ENCODE measurements at places on chromosomes 13 and 19.

DNA sequence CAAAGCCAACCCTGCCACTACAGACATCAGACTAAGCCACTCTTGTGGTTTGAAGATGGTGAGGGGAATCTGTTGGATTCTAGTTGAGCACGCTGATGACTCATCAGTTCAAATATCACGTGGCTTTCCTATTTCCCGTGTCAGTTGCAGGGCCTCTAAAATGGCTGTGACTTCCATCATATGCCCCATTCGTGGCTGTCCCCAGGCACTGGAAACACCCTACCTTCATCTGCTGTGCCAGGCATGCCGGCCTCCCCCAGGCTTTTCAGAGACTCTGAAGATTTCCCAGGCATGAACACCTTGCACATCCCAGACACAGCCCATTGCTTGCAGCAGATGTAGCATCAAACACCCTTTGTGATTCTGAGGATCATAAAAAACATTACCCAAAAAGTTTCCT is 659.9 kb downstream of the UQCRFS1 start:
- no peak for DNase-seq

- peak; percentile 65 for DNase-seq
Observed at GRCh38 chr19:51333836-51334460, 8.0 kb downstream of the VSIG10L start.

DNA sequence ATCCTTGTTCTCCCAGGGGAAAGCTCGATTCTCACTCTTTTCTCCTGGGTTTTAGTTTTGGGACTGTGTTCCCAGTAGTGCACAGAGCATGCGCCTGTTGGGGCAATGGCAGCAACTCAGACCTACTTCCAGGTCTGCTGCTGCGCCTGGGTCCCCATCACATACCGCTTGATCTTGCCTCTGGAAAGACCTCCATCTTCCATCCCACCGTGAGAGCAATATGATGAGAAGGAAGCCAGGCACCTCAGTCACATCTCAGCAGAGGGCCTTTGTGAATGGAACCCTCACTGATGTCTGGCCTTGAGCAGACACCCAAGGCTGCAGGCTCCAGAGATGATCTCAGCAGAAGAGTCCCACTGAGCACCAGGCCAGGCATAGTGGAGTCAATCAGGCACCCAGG is 176.8 kb upstream of the ZNF507 start:
- DNase-seq = no peak

DNA sequence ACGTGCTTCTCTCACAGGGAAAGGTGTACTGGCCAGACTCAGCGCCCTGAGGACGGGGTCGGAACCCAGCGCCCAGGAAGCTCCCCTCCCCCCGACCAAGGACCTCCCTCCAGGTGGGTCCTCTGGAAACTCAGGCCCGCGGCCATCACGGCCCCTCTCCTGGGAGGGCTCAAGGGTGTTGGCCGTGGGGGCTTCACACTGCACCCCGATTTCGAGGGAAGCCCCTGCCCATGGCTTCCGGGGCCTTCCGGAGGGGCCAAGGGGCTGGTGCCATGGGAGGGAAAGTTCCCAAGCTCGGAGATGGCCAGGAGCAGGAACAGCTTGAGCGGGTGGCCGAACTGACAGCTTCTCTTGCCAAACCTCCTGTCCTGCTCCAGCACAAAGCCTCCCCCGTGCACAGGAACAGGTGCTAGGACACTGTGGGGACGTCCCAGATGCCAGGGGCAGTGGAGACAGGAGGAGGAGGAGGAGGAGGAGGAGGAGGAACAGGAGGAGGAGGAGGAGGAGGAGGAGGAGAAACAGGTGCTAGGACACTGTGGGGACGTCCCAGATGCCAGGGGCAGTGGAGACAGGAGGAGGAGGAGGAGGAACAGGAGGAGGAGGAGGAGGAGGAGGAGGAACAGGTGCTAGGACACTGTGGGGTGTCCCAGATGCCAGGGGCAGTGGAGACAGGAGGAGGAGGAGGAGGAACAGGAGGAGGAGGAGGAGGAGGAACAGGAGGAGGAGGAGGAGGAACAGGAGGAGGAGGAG is 10.0 kb downstream of the SBNO2 start:
- DNase-seq = no peak

DNA sequence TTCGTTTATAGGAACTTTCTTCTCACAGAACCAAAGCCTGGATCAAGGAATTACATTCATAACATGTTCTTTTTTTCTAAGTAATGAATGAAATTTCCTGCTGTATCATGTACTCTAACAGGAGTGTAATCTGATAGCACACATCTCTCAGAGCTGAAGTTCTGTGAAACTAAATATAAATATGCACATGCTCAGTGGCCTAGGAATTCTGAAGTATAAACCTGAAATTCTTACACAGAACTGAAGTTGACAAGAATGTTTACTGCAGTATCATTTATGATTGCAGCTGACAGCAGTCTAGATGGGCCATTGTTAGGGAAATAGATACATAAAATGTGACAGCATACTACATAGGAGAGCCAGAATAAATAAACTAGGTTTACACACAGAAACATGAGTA is 54.5 kb downstream of the USP12 start:
- DNase-seq = no peak

- DNase-seq = no peak
Observed at GRCh38 chr13:39397226-39397895, 205.6 kb downstream of the LHFPL6 start.

GRCh38 chr19:30652751-30653150 is 280.6 kb downstream of the ZNF536 start:
- no peak for DNase-seq

GRCh38 chr19:46495786-46496099 is at the start of gene PNMA8B:
Gene PNMA8B (minus strand): TSS chr19:46495867. CDS start chr19:46495465, 402 bp downstream.
- peak; percentile 94 for DNase-seq

GRCh38 chr19:46014941-46015686 is 7.7 kb downstream of the PGLYRP1 start:
- DNase-seq = peak; percentile 86

DNA sequence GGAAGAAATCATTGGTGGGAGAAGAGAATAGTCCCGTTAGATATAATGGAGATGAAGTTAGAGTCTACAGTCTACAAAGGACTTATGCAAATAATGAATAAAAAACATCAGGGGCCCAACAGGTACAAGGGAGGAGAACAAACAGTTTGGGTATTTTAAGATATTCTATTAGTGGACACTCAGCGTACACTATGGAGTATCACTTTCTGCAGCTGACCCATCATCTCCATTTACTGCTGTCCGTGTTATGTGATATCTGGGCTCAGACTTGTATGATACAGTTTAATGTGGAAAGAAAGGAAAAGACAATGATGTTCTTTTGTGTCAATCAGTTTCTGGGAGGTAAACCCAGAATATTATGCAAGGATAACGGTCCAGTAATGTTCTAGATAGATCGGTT is 126.2 kb downstream of the RAB20 start:
- DNase-seq = no peak

- peak; percentile 68 for DNase-seq
Observed at GRCh38 chr13:91817250-91817649, 418.8 kb downstream of the GPC5 start.

DNA sequence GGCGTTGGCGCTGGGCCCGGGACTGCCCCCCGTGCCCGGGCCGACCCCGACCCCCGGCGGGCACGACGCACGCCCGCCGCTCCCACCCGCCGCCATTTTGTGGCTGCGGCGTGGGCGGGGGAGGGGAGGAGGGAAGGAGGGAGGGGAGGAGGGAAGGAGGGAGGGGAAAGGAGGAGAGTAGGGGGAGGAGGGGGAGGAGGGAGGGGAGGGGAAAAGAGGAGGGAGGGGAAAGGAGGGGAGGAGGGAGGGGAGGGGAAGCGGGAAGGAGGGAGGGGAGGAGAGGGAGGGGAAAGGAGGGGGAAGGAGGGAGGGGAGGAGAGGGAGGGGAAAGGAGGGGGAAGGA is at the start of gene BTBD2:
Gene BTBD2 (minus strand): TSS at position 107 of the 343 bp plus-strand sequence. CDS start 11 bp downstream, at position 96.
- peak; percentile 73 for DNase-seq

- DNase-seq = no peak
Observed at GRCh38 chr13:106484084-106484483, 51.4 kb downstream of the EFNB2 start.

DNA sequence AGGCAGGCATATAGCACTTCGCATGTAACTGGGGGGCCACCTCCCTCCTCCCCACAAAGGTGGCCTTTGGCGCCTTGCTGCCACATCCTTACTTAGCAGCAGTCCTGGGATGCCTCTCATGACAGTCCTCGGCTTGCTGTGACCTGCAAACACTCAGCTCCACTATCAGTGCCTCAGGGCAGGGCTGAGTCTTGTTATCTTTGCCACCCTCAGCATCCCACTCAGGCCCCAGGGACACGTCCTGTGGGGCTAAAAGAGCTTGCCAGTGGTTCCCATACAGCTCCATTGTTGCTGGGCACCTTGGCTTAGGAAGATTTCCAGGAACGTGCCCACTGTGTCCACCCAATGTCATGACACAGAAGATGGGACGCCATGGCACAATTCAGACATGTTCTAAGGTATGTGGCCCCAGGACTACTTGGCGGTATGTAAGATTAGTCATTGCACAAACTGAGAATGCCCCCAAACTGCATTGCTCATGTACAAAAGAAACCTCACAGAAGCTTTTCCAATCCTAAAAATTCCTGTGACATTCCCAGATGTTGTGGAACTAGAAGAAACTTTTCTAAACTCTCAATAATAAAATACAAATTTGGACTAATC is 16.3 kb downstream of the DOCK9 start:
- no peak for DNase-seq

- no peak for DNase-seq
Observed at GRCh38 chr19:6744381-6745301, 5.2 kb downstream of the TRIP10 start.

GRCh38 chr13:103104340-103104739 is 38.1 kb upstream of the SLC10A2 start:
- DNase-seq = no peak

DNA sequence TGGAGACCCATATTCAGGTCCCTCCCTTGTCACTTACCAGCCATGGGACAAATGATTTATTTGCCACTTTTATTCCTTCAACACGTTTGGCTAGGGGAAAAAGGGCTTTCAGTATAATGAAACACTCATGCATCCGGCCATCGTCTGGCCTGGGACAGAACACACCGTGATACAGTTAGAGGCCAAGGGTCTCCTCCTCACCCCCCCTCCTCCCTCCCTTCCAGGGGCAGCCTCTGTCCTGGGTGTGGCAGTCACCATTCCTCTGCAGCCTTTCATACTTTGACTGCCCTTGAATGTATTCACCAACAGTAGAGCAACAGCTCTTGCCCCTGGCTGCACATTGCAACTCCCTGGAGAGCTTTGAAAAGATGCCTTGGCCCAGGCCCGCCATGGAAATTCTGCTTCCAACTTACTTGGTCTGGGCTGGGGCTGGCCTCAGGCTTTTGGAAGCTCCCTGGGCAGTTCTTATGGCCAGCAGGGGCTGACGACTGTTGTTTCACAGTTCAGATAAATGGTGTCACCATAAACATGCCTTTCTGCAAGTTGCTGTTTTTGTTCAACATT is 3.0 kb downstream of the PAK4 start:
- no peak for DNase-seq

DNA sequence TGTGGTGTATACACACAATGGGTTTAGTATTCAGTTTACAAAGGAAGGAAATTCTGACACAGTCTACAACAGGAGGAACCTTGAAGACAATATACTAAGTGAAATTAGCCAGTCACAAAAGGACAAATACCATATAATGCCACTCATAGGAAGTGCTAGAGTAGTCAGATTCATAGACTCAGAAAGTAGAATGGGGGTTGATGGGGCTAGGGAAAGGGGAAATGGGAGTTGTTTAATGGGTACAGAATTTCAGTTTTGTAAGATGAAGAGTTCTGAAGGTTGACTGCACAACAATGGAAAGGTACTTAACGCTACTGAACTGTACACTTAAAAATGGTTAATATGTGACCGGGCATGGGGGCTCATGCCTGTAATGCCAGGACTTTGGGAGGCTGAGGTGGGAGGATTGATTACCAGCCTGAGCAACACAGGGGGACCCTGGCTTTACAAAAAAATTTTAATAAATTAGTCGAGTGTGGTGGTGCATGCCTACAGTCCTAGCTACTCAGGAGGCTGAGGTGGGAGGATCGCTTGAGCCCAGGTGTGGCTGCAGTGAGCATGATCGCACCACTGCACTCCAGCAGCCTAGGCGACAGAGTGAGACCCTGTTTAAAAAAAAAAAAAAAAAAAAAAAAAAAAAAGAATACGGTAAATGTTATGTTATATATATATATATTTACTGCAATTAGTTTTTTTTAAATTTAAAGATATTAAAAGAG is 45.0 kb downstream of the SLC15A1 start:
- DNase-seq = no peak

DNA sequence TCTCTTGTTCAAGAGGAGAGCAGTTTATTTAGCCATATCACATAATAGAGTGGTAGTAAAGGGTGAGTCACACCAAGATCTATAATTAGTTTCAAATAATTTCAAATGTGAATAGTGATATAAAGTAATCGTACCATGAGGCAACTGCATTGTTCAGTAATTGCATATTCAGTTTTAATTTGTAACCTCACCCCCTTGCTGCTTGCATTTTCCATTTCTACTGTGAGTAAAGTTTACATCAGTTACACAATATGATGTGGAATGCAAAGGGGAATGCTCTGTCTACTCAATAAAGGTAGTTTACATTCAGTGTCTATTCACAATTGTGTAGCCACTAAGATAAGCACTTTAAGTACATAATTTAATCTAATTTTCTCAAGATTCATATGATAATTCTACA is 1695.7 kb upstream of the SPRY2 start:
- no peak for DNase-seq

DNA sequence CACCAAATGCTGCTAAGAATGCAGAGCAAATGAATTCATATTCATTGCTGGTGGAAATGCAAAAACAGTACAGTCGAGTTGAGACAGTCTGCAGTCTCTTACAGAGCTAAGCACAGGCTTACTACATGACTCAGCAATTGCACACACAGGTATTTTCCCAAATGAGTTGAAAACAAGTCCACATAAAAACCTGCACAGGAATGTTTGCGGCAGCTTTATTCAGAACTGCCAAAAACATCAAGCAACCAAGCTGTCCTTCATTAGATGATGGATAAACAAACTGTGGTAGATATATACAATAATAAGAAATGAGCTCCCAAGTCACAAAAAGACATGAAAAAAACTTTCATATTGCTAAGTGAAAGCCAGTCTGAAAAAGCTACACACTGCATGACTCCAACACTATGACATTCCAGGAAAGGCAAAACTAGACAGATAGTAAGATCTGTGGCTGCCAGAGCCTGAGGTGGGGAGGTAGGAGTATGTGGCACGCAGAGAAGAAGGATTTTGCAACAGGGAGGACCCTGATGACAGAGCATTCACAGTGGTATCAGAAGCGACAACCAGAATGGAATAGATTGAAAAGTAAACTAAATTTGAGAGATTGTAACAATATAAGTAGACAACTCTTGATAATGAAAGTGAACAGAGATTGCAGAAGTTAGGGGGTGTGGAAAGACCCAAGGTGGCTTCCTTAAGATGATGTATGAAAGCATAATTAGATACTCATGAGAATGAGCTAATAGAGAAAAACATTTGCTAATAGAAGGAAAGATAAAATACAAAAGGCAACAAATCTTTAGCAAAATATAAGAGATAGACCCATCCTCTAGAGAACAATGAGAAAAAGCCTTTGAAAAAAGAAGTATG is 52.7 kb downstream of the TSC22D1 start:
- no peak for DNase-seq
